ENCODE measurements at places on chromosomes 2 and 18. TPM values are rescaled to one million over a fixed set of nuclear protein-coding genes. Genes with fewer than 3 reads are reported as not detected.

DNA sequence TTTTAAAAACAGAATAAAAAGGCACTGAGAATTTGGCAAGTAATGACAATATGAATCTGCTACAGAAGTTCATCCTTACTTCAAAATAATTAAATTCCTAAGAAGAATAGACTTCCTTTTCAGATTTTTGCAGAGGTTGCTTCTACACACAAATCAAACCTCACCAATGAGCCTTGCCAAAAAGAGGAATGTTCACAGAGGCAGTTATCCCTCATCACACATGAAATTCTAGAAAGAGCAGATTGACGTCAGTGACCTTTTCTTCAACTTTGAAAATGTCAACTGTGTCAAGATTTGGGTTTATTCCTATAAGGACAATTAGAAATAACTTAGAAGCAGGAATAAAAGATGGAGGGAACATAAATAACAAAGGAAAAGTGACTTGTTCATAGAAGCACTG, 64.6 kb downstream of the MBD2 start:
- H3K4me3 ChIP-seq, result no peak overlapping the region
- H3K36me3 ChIP-seq, result peaks cover 16% of the 10 kb centered on the region
- no peak overlapping the region for H3K27ac ChIP-seq
- H3K27me3 ChIP-seq, result no peaks in the 10 kb centered on the region
- peaks cover 6% of the 10 kb centered on the region for H3K4me1 ChIP-seq
- no peak for DNase-seq

Gene PIEZO2
- 50.1 TPM for total RNA-seq

DNA sequence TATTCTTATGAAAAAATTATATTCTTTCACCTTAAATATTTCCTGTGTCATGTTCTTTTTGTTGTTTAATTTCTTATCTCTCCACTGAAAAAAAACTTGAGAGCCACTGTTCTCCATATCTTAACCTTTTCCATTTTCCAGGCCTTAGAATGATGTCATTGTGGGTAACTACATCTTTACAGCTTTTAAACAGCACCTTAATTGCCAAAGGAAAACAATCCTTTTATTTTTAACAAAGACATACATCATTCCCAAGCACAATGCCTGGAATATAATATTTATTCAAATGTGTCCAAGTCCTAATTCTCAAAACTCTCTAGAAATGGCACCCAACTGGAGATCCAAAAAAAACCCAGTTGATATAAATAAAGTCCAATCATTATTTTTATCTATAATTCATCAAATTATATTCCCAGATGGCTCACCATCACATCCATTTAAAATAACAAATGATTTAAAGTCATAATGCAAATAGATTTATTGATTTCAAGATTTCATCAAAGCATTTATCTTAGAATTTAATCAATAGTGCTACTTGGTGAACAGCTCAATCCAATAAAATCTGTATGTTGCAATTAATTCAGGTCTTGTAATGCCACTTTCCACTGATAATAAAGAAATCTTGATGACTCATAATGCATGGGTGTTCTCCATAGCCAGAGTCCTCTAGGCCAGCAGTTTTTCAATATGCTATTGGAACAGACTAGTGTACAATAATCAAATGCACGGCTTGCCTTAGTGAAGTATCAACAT, 107.1 kb upstream of the MAPRE2 start:
- peaks cover 3% of the 10 kb centered on the region for H3K27me3 ChIP-seq
- no peak for DNase-seq
- H3K4me3 ChIP-seq, result peak overlapping the region; percentile 35
- no peaks in the 10 kb centered on the region for H3K36me3 ChIP-seq

Gene GCG
- total RNA-seq, result not detected

- H3K27me3 ChIP-seq, result no peaks in the 10 kb centered on the region
- H3K27ac ChIP-seq, result no peak overlapping the region
- peaks cover 6% of the 10 kb centered on the region for H3K4me1 ChIP-seq
These were observed 355.3 kb downstream of the INSIG2 start for GRCh38 chr2:118443596-118443995.

Gene CD8A
- 0.59 TPM for total RNA-seq

DNA sequence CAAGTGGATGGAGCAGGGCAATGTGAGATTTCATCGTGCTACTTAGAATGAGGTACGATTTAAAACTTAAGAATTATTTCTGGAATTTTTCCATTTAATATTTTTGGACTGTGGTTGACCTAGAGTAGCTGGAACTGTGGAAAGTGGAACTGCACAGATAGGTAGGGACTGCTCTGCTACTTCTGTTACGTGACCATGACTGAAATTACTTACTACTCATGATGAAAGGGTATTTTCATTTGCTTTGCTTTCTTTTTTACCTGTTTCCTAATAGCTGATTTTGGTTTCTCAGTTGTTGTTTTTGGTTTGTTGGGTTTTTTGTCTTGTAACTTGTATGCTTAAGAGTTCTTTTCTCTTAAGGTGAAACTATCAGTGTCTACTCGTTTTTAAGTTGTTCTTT, 11.4 kb downstream of the UBE2E3 start:
- H3K36me3 ChIP-seq, result no peaks in the 10 kb centered on the region
- no peak overlapping the region for H3K4me3 ChIP-seq
- no peak for DNase-seq
- H3K27ac ChIP-seq, result no peak overlapping the region

DNA sequence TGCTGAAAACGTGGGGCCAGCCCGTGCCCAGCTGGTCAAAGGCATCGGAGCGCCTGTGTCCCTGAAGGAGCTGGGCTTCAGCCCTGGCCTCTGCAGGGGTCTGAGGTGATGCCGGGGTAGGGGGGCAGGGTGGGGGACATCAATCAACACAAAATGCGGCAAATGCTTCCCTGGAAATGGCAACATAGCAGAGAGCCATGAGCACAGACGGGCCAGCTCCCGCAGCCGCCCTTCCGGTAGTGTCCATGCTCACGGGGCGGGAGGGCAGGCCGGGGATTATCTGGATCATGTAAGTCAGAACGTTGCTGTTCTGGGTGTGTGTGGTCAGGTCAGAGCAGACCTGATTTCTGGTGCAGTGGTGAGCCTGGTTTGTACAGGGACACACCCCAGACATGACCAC, 56.5 kb upstream of the TWIST2 start:
- H3K36me3 ChIP-seq, result peaks cover 3% of the 10 kb centered on the region
- H3K4me3 ChIP-seq, result no peak overlapping the region
- no peaks in the 10 kb centered on the region for H3K27me3 ChIP-seq
- no peak for DNase-seq
- H3K27ac ChIP-seq, result no peak overlapping the region

DNA sequence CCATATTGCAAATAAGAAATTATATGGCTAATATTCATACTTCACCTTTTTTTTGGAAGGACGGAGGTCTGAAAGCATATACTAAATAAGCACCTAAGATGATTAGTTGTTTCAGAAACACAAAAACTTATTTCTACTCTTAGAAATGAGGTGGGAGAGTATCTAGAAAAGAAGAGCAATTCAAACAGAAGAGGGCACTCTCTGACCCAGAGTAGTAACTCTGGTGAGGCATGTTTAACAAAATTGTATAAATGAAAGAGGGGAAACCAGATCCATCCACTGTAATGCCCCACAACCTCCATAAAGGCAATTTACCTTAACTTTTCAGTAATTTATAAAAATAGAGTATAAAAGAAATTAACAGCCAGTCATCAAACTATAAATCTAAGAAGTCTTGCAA, 669.6 kb upstream of the VRK2 start:
- H3K36me3 ChIP-seq, result no peaks in the 10 kb centered on the region
- H3K27ac ChIP-seq, result no peak overlapping the region
- H3K4me1 ChIP-seq, result no peaks in the 10 kb centered on the region
- no peak overlapping the region for H3K4me3 ChIP-seq
- no peaks in the 10 kb centered on the region for H3K27me3 ChIP-seq
- DNase-seq, result no peak

GRCh38 chr2:133633309-133633708, 65.0 kb upstream of the NCKAP5 start:
- DNase-seq, result no peak
- H3K4me3 ChIP-seq, result no peak overlapping the region
- H3K36me3 ChIP-seq, result no peaks in the 10 kb centered on the region
- H3K27ac ChIP-seq, result no peak overlapping the region

GRCh38 chr2:221112744-221113143, 459.4 kb downstream of the EPHA4 start:
- H3K4me3 ChIP-seq, result no peak overlapping the region
- no peak for DNase-seq
- no peaks in the 10 kb centered on the region for H3K4me1 ChIP-seq
- H3K27me3 ChIP-seq, result no peaks in the 10 kb centered on the region
- no peaks in the 10 kb centered on the region for H3K36me3 ChIP-seq

GRCh38 chr2:44314362-44314761, 39.1 kb downstream of the SLC3A1 start:
- H3K27me3 ChIP-seq, result no peaks in the 10 kb centered on the region
- no peak for DNase-seq
- no peak overlapping the region for H3K27ac ChIP-seq
- H3K4me3 ChIP-seq, result no peak overlapping the region
- peaks cover 24% of the 10 kb centered on the region for H3K36me3 ChIP-seq
- H3K4me1 ChIP-seq, result no peaks in the 10 kb centered on the region

- no peaks in the 10 kb centered on the region for H3K36me3 ChIP-seq
- no peak overlapping the region for H3K4me3 ChIP-seq
These were observed 253.4 kb upstream of the ZSWIM2 start for GRCh38 chr2:187102381-187102780.

DNA sequence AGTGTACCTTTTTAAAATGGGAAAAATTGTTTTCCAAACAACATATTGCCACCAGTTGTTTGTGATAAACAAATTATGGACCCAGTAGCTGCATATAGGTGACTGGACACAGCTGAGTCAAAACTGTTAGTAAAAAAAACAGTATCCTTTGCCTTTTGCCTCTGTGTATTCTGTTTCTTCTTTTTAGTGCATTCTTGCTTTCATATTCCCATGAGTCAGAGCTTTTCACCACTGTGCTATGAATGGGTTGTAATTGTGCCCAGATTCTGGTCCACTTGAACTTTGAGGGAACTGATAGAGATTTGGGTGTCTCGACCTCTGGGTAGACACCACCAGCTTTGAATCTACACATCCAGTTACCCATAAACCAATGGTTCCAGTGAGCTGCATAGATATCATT, 1441.9 kb upstream of the ZEB2 start:
- H3K4me3 ChIP-seq, result no peak overlapping the region
- H3K36me3 ChIP-seq, result peaks cover 16% of the 10 kb centered on the region
- H3K27me3 ChIP-seq, result no peaks in the 10 kb centered on the region
- H3K27ac ChIP-seq, result no peak overlapping the region
- H3K4me1 ChIP-seq, result no peaks in the 10 kb centered on the region

GRCh38 chr2:176435729-176436128, 166.5 kb downstream of the MTX2 start:
- no peaks in the 10 kb centered on the region for H3K36me3 ChIP-seq
- no peak overlapping the region for H3K4me3 ChIP-seq
- no peak overlapping the region for H3K27ac ChIP-seq
- H3K4me1 ChIP-seq, result no peaks in the 10 kb centered on the region
- DNase-seq, result no peak

DNA sequence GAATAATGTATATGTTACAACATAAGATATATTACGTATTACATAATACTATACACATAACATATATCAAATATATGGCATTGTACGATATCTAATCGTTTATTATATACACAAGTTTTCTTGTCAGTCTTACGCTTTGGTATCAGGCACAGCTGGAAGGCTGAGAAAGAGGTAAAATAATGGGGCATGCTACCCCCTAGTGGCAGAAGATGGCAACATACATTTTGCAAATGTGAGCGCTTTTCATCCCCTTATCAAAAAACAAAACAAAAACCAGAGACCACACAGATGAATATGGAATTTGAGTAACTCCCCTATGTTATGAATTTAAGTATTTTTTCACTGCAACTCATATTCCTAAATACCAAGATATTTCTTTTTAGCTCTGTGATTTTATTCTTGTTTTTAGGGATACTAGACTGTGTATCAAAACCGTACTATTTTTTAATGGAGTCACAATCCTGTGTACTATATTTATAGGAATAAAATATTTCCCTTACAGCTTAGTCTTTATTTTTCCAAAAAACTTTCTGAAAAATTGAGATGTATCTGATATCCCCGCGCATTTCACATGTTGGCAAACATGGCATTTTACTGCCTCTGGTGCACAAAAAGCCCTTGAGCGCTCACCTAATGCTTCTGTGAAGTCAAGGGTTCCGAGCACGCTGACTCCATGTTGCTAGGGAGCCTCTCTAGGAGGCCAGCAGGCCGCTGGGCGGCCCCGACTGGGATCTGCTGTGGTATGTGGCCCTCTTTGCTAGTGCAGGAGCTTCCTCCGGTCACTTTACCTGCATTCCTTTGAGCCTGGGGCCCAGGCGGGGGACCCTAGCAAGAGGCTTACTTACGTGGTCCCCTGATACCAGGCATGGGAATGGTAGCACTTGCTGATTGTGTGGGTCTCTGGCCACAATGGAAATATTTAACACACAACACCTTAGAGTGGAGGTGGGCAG, 62.5 kb downstream of the SLC4A3 start:
- H3K36me3 ChIP-seq, result no peaks in the 10 kb centered on the region
- peak; percentile 36 for DNase-seq
- H3K4me1 ChIP-seq, result peaks cover 5% of the 10 kb centered on the region
- H3K27me3 ChIP-seq, result no peaks in the 10 kb centered on the region
- no peak overlapping the region for H3K27ac ChIP-seq

GRCh38 chr18:48887905-48888772, 62.6 kb downstream of the SMAD7 start:
- DNase-seq, result no peak
- no peaks in the 10 kb centered on the region for H3K36me3 ChIP-seq
- peaks cover 25% of the 10 kb centered on the region for H3K4me1 ChIP-seq
- peaks cover 6% of the 10 kb centered on the region for H3K27me3 ChIP-seq
- H3K27ac ChIP-seq, result peak overlapping the region; percentile 15

Gene STARD7
- total RNA-seq, result 100 TPM

- H3K4me3 ChIP-seq, result no peak overlapping the region
- H3K27ac ChIP-seq, result no peak overlapping the region
- DNase-seq, result no peak
- H3K36me3 ChIP-seq, result peaks cover 6% of the 10 kb centered on the region
- peaks cover 2% of the 10 kb centered on the region for H3K4me1 ChIP-seq
These were observed 43.4 kb downstream of the STK39 start for GRCh38 chr2:168203762-168204693.

DNA sequence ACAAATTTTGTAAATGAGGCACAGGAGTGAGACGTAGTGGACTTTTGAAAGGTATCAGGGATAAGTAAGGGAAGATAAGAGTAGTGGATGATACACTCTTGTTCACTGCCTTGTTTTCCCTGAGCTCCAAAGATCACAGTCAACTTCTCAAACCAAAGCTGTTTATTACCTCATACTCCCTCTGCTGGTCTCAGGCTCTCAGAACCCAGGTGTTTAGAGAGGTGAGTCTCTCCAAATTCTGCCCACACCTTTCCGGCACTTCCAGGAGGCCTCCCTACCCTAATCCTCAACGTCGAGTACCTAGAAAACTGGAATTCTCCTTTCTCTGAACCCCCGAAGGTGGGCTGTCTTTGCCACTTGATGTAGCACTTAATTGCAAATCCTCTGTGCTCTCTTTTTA, 621.1 kb downstream of the BCL11A start:
- no peaks in the 10 kb centered on the region for H3K27me3 ChIP-seq
- DNase-seq, result no peak
- H3K4me3 ChIP-seq, result no peak overlapping the region
- no peaks in the 10 kb centered on the region for H3K36me3 ChIP-seq
- H3K27ac ChIP-seq, result no peak overlapping the region
